GM13976 (cell line): ENCODE measurements at places on chromosomes 3 and 15.

DNA sequence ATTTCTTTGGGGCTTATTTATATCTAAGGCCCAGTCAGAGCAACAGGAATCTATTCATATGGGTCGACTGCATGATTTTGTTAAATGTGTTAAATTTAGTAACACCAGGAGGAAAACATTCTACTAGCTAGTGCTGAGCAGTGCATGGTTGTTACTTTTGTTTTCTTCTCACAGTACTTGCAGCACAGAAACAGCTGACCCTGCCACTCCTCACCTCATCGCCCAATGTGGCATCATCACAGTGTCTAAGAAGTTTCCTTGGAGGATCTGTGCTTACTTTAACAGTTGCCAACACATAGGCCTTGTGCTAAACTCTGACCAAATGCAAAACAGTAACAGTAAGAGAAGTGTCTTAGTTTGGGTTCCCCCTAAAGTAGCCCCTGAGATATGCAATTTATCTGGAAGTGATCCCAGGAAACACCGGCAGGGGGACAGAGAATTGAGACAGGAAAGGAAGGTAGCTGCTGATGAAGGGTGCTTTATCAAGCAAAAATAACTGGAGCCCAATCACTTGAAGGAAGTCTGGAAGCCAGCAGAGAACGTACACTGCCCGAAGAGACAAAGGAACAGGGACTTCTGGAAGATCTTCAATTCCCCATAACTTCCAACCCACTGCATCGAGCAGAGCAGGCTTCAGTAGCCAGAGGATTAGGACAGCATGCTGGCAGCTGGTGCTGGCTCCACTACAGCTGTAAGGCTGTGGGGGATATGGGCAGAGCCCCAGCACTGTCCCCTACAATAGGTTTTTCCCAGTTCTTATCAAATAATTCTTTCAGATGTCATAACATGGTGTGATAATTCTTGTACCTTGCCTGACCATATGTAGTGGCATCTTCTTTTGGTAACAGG, 36.0 kb upstream of the ULK4 start:
- no peak for DNase-seq

DNA sequence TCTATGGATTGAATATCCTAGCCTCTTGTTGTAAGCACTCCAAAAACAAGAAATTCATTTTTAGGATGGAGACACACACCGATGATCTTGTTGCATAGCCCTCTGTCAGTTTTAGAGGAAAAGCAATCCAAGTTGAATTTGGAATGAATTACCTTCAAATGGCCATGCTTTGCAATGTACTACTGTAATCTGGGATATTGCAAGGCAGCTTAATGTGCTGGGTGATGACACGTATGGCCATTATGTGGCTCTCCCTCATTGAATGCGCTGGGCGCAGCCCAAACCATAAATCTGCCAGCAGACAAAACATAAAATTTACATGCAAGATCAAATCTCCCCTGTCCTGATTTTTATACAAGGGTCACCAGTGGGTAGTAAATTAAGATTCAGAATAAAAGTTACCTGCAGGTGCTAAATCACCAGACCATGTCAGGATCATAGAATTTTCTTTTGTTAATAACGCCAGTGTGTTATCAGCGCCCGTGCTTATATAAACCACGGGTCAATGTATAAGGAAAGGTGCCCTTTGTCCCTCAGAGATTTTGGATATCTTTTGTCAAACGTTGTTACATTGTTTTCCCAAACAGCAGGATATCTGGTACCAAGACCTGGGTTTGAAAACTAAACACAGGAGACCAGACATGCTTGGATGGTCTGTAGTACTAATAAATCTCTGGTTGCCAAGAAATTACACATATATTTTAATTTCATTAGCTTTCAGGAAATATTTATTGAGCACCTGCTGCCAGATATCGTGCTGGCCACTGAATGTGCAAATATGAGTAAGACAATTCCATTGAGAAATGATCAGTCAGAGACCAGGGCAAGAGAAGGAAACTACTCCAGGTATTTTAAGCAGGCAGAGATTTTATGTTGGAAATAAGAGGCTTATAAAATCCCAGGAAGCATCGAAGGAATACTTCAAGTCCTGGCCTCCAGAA, 237.1 kb downstream of the EBLN2 start:
- no peak for DNase-seq

GRCh38 chr3:36193448-36193847, 186.9 kb upstream of the STAC start:
- DNase-seq, result no peak

DNA sequence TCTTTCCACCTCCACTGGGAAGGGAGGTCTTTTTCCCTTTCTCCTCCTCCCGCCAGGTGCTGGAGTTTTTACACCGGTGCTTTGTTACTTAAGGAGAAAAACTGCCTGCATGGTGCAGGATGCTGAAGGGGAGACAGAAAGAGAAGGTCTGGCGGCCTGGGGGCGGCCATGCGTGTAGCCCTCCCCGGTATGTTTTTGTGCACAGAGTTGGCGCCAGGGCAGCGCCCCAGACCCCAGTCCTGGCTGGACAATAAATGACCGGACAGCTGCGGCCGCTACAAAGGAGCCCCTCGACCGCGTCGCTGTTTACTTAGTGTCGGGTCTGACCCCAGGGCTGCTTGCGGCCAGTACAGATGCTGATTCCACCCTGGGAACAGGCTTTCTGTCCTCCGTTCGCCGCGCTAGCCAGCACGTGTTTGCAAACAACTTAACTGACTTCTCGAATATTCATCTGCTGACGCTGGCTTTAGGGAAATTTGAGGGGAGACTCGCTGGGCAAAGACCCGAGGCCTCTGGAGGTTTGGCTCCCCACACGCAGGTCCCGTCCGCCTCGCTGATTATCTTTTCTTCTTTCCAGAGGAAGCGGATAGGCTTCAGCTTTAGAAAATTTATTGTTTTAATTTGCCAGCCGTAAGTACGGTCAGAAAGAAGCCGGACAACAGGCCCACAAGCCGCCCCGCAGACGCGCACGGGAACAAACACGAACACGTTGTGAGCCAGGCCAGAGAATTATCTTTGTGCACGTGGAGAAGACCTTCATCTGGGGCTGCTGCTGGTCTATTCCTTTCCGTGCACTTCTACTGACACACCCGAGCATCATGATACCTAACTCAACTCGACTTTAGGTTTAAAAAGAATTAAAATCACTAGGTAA, 46.9 kb downstream of the ZIC4 start:
- DNase-seq, result no peak

GRCh38 chr15:70763950-70764730, 782 bp upstream of the UACA start:
- DNase-seq, result no peak
